ENCODE measurements at places on chromosomes 1 and 21.

GRCh38 chr21:44985441-44986401 is 45.9 kb downstream of the SLX9 start:
- DNase-seq: no peak

DNA sequence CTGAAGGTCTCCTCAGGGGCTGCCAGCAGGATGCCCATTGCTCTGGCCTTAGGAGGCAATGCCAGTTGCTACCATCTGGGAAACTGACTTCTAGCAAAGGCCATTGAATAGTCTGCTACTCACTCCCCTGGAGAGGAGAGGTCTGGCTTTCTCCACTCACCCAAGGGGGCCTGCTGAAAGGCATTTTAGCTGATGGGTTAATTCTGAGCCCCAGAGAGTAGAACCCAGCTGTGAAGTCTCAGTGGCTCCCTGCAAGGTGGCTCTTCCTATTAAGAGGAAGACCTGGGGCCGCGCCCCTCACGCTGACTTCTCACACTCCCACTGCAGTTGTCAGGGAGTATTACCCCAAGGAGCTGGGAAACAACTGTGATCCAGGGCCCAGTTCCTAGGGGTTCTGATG is 213.3 kb upstream of the GALNT2 start:
- DNase-seq: no peak

GRCh38 chr1:101178341-101178687 is 58.5 kb upstream of the S1PR1 start:
- no peak for DNase-seq

DNA sequence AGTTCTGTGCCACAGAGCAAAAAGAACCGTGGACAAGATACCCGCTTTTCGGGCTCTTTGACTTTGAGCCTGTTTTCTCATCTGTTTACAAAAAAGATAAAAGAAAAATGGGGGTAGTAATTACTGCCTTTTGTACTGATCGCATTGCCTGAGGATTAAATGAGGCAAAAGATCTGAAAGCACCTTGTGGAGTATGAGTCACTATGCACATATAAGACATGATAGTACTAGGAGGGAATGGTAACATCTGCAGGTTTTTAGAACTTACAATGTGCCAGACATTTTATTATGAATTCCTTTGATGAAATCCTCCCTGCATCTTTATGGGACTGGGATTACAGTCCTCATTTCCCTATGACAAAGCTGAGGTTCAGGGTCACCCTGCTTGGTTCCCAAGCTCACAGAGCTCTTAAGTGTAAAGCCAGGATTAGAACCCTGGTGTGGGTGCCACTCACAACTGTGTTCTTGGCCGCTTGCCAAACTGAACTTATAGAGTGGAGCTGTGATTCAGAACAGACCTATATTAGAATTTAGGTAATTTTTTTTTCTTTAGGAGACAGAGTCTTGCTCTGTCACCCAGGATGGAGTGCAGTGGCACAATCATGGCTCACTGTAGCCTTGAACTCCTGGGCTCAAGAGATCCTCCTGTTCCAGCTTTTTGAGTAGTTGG is 1.8 kb downstream of the DISC1 start:
- no peak for DNase-seq

GRCh38 chr1:115168026-115168425 is 78.7 kb upstream of the TSPAN2 start:
- no peak for DNase-seq

DNA sequence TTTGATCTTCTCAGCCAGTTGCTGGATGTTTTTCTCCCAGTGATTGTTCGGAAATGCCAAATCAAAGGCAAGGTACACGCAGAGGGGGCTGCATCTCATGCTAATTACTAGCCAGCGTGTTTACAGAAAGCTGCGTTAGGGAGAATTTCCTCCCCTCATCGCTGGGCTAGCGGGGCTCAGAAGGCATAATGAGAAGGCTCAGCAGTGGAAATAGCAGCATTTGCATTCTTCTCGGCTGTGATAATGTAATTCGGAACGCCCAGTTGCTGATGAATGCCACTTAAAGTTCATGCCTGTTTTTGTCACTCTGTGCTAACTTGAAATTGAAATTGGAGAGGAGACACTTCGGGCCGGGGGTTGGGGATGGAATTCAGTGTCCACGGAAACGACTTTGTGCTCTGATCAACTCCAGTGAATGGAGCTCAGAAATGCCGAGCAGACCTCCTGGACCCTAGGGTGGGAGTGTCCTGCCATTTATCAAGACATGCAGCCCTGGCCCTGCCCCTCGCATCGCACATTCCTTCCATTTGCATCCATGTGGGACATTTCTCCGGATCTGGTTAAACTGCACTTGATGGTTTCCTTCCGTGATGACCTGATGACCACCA is 313.4 kb upstream of the C1orf174 start:
- DNase-seq: no peak

- no peak for DNase-seq
Observed at GRCh38 chr1:67532452-67533216, 102.4 kb upstream of the SERBP1 start.

DNA sequence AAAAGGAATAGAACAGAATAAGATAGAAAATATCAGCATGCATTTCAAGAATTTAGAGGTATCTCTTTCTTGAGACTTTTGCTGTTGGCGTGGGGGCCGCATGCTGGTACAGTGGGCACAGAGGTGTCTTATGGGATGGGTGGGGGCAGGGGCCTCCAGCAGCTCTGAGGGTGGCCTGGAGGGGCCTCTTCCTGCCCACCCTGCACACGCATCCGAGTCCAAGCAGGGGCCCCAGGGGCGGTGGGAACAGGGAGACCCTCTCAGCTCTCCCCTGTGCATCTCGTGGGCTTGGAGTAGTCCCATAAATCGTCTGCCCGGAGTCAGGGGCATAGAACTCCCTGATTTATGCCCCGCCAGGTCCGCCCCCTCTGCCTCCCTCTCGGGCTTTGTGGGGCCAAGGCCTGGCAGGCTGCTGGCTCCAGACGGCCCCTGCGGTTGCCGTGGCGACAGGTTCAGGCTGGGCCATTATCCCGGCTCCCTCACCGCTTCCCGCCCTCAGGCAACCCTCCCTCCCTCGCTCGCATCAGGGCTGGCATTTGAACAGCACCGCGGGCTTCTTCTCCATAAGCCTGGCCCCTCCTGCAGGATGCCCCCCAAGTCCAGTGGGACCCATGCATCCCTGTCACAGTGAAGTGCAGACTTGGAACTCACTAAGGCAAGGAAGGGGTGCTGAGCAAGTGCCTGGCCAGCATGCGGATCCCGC is 133.2 kb upstream of the ZBTB40 start:
- no peak for DNase-seq

DNA sequence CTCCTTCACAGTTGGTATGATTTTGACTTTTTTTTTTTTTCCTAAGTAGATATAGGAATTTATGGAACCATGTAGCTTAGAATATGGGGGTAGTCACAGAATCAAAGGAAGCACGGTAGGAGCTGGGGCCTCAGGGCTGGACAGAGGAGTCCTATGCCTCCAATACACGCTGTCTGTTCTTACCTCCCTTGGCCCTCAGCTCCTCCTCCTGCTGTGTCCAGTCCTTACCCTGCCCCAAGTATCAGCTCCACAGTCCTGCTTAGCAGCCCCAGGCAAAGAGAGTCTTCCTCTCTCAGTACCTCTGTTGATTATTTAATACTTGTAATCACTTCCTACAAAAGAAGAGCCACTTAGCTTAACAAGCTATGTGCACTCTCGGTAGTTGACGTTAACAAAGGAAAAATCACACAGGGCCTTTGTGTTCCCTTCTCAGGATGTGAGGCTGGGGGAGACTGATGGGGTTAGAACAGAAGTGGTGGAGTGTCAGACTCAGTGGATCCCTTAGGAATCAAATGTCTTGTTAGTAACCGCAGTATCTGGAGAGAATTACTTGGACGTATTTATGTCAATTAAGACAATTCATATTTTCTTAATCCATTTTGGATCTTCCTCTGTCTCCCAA is 292.3 kb downstream of the HHAT start:
- DNase-seq: no peak

DNA sequence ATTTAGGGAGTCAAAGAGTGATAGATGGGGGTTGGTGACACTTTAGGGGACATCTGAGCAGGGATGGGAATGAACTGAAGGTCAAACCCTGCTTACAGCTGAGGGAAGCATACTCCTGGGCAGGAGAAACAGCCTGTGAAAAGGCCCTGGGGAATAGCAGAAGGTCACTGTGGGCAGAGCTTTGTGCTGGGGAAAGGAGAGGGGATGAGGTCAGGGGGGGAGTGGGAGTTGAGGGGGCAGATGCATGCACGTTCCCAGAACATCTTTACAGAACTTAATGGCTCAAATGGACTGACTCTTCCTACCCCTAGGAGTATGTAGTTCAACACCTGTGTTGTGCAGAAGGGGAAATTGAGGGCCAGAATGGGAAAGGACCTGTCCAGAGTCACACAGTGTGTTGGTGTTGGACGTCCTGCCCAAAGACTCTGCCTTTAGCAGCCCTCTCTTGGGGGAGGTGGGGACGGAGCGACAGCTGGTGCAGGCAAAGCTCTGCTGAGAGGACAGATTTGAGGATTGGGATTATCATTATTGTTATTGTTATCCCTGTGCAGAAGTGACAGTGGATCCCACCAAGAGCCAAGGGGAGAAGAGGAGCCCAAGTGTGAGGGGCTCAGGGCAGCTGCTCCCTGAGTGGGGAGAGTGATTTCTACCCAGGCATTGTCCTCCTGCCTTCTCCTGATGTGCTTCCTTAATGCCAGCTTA is 116.5 kb downstream of the PTPRU start:
- DNase-seq: no peak

GRCh38 chr1:6011161-6011945 is 19.1 kb upstream of the NPHP4 start:
- DNase-seq: no peak

GRCh38 chr1:231695439-231696255 is 69.1 kb downstream of the DISC1 start:
- DNase-seq: no peak

GRCh38 chr1:68051475-68051874 is 1.0 kb upstream of the DIRAS3 start:
- DNase-seq: no peak

DNA sequence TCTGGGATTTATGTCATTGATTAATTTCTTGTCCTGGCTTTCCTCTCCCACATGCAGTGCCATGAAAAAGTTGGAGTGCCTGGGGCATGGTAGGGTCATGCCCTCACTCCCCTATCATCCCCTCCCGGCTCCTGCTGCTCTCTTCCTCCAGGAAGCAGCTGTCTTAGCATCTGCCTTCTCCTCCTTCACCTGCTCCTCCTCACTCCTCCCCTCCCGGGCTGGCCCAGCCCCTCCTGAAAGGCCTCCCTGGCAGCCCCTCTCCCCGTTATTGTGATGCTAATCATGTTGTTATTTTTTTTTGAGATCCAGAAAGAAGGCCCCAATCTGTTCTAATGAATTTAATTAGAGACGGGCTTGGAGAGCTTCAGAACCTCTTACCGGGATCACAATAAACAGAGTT is 36.3 kb upstream of the NFASC start:
- no peak for DNase-seq

- DNase-seq: no peak
Observed at GRCh38 chr1:117582451-117582850, 23.4 kb upstream of the TENT5C start.

DNA sequence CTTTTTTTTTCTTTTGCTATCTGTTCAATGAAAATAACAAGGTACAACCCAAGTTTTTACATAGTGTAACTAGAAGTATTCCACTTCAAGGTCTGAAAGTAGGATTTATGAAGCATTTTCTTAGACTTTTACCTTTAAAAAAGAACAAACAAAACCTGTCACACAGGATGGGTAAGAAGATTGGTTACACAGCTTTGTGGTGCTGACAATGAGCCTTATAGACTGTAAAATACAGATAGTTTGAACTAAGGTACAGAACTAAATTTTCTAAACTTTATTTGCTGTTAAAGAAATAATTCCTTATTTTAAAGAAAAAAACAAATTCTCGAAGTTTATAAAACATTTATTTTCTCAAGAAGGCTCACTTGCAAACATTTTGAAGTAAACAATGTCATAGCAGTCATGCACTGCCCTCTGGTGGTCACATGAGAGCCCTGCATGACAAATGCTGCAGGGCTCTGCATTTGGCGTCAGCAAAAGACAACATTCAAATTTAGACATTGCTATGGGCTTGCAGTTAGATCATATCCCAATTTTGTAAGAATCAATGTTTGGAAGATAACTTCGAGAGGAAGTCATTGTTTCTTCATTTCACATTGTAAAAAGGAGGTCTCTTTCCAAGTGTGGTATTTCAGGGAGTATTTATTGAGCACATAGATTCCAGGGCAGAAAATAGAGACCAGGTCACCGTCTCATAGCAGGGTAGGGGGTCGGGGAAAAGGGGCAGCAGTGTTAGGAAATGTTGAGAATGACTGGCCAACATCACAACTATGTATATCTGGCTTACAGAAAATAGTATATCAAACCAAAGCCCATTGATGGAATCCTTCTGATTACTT is 115.3 kb upstream of the FMN2 start:
- peak; percentile 13 for DNase-seq

DNA sequence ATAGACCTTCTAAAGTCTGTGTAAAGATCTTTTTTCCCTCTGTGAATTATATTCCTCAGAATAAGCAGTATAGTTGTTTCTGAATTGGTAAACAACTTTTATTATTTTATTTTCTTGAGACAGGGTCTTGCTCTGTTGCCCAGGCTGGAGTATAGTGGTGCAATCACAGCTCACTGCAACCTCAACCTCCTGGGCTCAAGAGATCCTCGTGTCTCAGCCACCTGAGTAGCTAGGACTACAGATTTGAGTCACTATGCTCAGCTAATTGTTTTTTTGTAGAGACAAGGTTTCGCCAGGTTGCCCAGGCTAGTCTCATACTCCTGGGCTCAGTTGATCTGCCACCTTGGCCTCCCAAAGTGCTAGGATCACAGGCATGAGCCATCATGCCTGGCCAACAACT is 26.6 kb upstream of the HMGN1 start:
- DNase-seq: no peak

- DNase-seq: no peak
Observed at GRCh38 chr1:238279694-238280380, 389.1 kb upstream of the ZP4 start.

GRCh38 chr1:106700211-106700610 is 356.3 kb upstream of the PRMT6 start:
- DNase-seq: no peak

- no peak for DNase-seq
Observed at GRCh38 chr1:66050633-66051032, 257.9 kb downstream of the PDE4B start.

DNA sequence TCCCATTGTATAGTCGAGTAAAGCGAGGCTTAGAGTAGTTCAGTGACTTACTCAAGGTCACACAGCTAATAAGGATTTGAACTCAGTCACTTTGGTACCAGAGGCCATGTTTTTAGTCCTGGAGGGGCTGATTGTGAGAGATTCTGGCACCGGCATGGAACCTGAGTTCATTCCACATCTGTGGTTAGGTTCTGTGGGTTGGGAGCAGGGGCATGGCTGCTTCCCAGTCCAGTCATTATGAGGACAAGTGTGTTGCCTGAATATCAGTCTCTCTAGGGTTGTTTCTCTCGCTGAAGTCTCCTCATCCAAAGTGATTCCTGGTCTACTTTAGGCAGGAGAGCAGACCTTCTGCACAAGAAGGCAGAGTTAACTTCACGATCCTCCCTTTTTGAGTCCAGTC is 90.6 kb downstream of the C1orf94 start:
- DNase-seq: no peak

GRCh38 chr1:103025858-103026409 is 82.4 kb downstream of the COL11A1 start:
- DNase-seq: no peak

GRCh38 chr1:193036337-193037047 is 22.7 kb downstream of the UCHL5 start:
- no peak for DNase-seq
